ENCODE measurements at places on chromosomes 11 and 22. TPM values are rescaled to one million over a fixed set of nuclear protein-coding genes. Genes with fewer than 3 reads are reported as not detected.

CRACR2B gene
- 5.7 TPM for total RNA-seq

GRCh38 chr11:78567209-78567608 is 7.5 kb downstream of the NARS2 start:
- DNase-seq, result no peak

NOL12 gene
- 39.9 TPM for total RNA-seq

- no peak for DNase-seq
These were observed 21.5 kb downstream of the SULT4A1 start for GRCh38 chr22:43840851-43841250.
